ENCODE measurements at places on chromosomes 6 and 20.

GRCh38 chr6:98835149-98836024 is 1.0 kb downstream of the POU3F2 start:
- no peak for DNase-seq

DNA sequence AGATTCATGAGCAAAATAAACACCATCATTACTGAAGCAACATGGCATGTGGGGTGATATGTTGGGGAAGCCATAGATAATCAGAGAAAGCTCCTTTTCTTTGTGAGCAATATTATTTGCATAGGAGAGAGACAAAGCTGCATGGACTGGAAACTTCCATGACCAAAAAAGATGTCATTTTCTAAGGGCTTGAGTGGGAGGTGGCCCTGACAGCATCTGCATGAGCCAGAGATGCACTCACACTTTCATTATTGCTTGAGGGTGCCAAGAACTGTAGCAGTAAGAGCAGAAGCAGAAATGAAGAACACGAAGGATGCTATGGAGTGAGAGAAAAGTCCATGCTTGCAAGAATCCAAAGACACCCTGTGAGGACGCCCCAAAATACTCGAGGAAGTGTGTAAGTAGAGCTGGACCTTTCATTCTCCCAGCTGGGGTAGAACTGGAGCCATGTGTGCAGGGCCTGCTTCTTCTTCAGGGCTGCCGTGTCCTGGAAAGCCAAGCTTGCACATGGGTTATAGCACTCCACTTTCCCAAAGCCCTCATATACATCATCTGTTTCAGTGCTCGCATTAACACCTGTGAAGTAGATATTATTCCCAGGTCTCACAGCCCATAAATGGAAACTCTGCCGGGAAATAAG is 851.2 kb downstream of the DHX35 start:
- no peak for DNase-seq

GRCh38 chr20:5528719-5529256 is 212.0 kb upstream of the PROKR2 start:
- peak; percentile 74 for DNase-seq

DNA sequence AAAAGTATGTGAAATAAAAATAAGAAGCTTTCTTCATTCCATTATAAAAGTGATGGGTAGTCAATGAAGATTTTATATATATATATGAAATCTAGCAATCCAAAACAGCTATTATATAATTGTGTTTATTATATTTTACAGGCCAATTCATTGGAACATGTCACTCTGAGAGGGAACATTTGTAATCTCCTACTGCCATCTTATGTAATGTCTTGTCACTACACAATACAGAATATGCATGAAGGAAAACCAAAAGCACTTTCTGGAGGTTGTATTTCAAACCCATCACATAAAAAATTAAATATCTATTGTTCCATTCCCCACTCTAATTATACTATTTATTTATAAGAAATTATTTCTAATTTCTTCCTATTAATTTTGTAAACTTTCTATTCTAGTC is 31.5 kb upstream of the IRAK1BP1 start:
- no peak for DNase-seq

- DNase-seq = peak; percentile 45
Measured at GRCh38 chr6:2940010-2940850, 31.1 kb downstream of the SERPINB6 start.

DNA sequence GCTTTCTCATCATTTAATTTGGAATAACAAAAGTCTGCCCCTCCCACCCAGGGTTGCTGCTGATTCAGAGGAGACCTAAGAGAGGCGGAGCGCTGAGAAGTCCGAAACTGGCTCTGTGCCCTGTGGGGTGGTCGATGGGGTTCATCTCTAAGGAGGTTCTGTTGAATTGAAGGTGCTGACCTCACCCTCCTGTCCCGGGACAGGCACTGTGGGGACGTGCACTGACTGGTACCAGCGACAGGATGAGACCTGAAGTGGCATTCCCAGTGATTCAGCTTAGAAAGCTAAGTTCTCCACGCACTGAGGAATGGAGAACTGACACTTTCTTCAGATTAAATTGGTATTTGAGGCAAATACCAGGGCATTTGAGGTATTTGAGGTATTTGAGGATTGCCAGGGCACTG is 1.3 kb downstream of the GUCA1B start:
- DNase-seq = no peak

- DNase-seq = no peak
Measured at GRCh38 chr20:10761232-10761631, 87.4 kb upstream of the JAG1 start.

DNA sequence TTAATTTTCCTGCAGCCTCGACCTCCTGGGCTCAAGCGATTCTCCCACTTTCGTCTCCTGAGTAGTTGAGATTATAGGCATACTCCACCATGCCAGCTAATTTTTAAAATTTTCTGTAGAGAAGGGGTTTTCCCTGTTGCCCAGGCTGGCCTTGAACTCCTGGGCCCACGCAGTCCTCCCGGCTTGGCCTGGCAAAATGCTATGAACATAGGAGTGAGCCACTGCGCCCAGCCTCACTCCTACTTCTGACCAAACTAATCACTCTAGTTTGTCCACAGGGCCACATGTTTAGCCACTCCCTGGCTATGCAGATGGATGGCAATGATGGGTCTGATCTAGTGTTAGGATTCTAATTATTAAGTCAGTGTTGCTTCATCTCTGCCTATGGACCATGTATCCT is 31.9 kb upstream of the RPN2 start:
- no peak for DNase-seq

Measured in bone marrow (tissue), 2 donors.